ENCODE measurements at places on chromosomes 12 and 14. TPM values are rescaled to one million over a fixed set of nuclear protein-coding genes. Genes with fewer than 3 reads are reported as not detected.

DNA sequence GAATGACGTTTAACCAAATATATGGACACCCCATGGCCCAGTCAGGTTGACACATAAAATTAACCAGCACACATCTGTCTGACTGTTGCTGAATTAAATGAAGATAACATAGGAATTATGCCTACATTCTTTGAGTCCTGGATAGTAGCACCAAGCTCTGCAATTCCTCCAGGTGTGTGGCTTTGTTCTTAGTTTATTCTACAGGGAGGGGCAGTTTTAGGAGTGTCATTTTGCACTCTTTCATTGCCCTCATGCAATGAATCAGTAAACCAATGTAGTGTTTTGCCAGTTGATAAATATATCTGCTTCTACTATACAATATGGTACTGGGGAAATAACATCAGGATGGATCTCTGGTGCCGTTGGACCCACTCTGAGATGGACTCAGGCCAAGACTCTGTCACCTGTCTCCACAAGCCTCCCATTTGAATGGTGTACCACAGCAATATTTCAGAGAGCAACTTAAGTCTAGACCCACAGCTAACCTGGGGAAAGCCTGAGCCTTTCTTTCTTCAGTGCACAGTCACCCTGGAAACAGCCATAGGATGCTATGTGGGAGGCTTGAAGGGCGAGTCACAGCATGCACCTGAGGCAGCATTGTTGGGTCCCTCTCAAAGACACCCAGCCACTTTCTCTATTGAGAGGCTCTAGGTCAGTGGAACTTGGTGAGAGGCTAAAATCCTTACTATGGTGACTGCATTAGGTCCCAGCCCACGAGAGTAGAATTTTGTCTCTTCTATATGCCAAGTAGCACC lies 73.2 kb downstream of the ANO4 start:
- H3K4me1 ChIP-seq: no peaks in the 10 kb centered on the region
- H3K36me3 ChIP-seq: no peaks in the 10 kb centered on the region
- H3K27ac ChIP-seq: no peak overlapping the region
- no peak for DNase-seq
- no peak overlapping the region for H3K4me3 ChIP-seq

- no peaks in the 10 kb centered on the region for H3K4me1 ChIP-seq
- peak; percentile 45 for DNase-seq
- peaks cover 62% of the 10 kb centered on the region for H3K27me3 ChIP-seq
- no peaks in the 10 kb centered on the region for H3K36me3 ChIP-seq
Observed at GRCh38 chr14:36504771-36505175, 15.3 kb downstream of the NKX2-1 start.

- H3K4me1 ChIP-seq: no peaks in the 10 kb centered on the region
- no peak overlapping the region for H3K4me3 ChIP-seq
- H3K27me3 ChIP-seq: no peaks in the 10 kb centered on the region
- H3K36me3 ChIP-seq: no peaks in the 10 kb centered on the region
- H3K27ac ChIP-seq: no peak overlapping the region
Observed at GRCh38 chr12:107493135-107493494, 192.5 kb upstream of the PWP1 start.

DNA sequence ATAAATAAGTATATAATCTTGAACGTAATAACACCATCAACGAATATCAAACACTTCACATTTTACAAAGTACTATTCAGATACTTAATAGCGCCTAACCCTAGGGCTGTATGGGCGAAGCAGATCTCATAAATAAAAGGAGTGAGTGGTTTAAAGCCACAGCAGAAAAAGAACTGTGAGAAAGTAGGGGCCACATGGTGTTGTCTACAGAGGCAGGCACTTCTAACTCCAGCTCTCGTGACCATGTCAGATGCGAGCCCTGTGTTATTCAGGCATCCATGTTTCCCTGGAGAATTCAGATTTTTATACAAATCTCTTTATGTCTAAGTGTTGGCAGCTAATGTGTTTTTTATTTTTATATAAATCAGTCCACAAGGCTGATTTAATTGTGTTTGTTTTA lies 212.2 kb downstream of the FBXL14 start:
- DNase-seq: no peak
- no peak overlapping the region for H3K27ac ChIP-seq
- no peak overlapping the region for H3K4me3 ChIP-seq
- H3K36me3 ChIP-seq: no peaks in the 10 kb centered on the region
- H3K27me3 ChIP-seq: no peaks in the 10 kb centered on the region

GRCh38 chr12:59388694-59389093 lies 207.1 kb upstream of the SLC16A7 start:
- H3K4me1 ChIP-seq: no peaks in the 10 kb centered on the region
- H3K4me3 ChIP-seq: no peak overlapping the region
- H3K27ac ChIP-seq: no peak overlapping the region
- H3K27me3 ChIP-seq: no peaks in the 10 kb centered on the region

GRCh38 chr12:40643976-40644375 lies 48.3 kb upstream of the CNTN1 start:
- H3K4me3 ChIP-seq: no peak overlapping the region
- DNase-seq: no peak
- no peaks in the 10 kb centered on the region for H3K4me1 ChIP-seq
- H3K27ac ChIP-seq: no peak overlapping the region

DNA sequence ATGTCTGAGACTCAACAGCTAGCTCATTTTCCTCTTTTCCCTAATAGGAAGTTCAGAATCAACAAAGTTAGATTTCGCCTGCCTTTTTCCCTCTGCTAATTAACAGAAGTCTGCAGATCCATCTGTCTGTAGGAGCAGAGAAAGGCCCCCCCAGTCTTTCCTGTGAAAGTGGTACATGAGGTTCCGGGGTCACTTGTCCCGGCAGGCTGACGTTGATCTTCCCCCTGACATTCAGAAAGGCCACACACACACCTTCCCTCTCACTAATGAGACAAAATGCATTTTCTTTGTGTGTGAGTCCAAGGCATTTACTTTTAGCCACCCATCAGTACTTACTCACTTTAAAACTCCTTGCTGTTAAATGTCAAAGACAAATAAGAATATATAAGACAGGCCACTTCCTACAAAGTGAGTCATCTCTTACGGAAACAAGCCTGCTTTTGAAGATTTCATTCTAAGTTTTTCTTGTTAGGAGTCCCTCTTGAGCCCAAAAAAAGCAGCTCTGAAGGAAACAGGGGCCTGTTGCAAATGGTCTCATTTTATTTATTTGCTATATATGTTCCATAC lies 138.7 kb downstream of the TTC7B start:
- H3K4me3 ChIP-seq: no peak overlapping the region
- H3K27me3 ChIP-seq: no peaks in the 10 kb centered on the region
- H3K36me3 ChIP-seq: peaks cover 2% of the 10 kb centered on the region
- DNase-seq: no peak

DNA sequence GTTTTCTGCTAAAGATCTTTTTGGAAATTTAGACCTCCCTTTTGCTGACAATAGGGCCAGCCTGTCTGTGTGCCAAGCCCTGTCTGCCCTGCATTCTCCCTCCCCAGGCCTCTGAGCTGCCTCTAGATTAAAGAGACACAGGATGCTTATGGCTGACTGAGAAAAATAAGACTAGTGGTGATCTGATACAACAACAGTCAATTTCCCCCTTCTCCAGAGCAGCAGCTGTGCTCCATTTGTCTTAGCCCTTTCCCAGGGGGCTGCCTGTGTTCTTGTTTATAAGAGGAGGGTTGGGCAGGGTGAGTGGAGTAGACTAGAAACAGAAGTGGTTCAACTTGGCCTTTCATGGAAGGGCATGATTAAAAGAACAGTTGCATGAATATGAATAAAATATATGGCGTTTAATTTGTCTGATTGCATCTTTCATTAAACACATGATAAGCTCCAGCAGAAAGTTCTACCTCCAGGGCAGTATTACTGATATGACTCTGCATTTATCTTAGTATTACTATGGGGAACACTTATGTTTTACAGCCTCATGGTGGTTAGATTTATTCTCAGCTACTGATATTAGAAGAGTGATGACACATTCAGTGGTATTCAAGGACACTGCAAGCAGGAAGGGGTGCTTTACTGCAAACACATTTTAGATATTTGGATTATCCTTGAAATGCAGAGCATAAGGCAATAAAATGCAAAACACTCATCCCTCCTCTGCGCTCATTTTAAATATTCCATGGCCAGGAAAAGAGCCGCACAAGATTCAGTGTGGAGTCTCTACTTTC lies 150.2 kb upstream of the CLEC14A start:
- H3K4me3 ChIP-seq: no peak overlapping the region
- H3K27me3 ChIP-seq: no peaks in the 10 kb centered on the region
- H3K27ac ChIP-seq: no peak overlapping the region
- H3K36me3 ChIP-seq: no peaks in the 10 kb centered on the region
- DNase-seq: peak; percentile 72

- H3K36me3 ChIP-seq: peaks cover 40% of the 10 kb centered on the region
- H3K4me1 ChIP-seq: no peaks in the 10 kb centered on the region
- DNase-seq: no peak
Observed at GRCh38 chr12:45415393-45415817, 199.5 kb downstream of the ANO6 start.

DNA sequence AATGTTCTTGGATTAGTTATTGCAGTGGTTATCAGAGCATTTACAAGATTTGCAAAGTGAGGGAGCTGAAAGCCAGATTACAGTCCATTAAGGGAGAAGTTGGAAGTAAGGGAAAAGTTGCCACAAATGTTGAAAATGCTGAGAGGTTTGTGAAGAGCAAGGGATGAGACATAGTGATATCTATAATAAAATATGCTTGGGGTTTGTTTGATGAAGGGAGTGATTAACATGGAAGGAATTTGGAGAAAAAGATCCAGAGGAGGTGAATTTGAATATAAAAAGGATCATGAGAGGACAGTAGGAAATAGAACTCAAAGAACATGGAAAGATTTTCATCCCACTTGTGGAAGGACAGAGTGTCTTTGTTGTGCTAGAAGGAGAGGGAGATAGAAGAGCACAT lies 19.3 kb upstream of the CCER1 start:
- H3K36me3 ChIP-seq: no peaks in the 10 kb centered on the region
- no peak overlapping the region for H3K4me3 ChIP-seq
- DNase-seq: no peak
- no peak overlapping the region for H3K27ac ChIP-seq
- H3K27me3 ChIP-seq: no peaks in the 10 kb centered on the region
- no peaks in the 10 kb centered on the region for H3K4me1 ChIP-seq

- no peak for DNase-seq
- no peaks in the 10 kb centered on the region for H3K36me3 ChIP-seq
- no peak overlapping the region for H3K27ac ChIP-seq
- no peaks in the 10 kb centered on the region for H3K4me1 ChIP-seq
- no peak overlapping the region for H3K4me3 ChIP-seq
- no peaks in the 10 kb centered on the region for H3K27me3 ChIP-seq
Observed at GRCh38 chr12:77979597-77980250, 149.0 kb downstream of the NAV3 start.

DNA sequence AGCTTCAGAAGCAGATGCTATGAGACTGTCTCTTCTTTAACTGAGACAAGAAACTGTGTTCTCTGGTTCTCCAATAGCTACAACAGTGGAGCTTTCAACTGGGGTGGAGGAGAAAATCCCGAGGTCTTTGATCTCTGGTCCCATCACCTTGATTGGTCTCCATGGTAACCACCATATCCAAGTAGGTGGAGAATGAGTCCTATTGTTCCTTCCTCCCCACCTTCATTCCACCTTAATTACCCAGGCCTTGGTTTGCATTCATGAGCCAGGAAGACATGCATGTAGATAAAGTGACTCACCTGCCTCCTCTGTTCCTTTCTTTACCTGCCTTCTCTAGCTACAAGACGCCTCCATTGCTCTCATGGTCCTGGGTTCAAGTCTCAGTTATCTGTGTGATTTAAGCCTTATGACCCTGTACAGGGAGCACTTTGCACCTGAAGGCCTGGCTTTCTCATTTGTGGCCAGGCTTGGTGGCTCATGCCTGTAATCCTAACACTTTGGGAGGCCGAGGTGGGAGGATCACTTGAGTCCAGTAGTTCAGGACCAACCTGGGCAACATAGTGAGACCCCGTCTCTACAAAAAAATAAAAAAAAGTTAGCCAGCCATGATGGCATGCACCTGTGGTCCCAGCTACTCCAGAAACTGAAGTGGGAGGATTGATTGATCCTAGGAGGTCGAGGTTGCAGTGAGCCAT lies 157.7 kb upstream of the TBX3 start:
- DNase-seq: no peak
- no peaks in the 10 kb centered on the region for H3K36me3 ChIP-seq
- H3K27ac ChIP-seq: no peak overlapping the region
- no peaks in the 10 kb centered on the region for H3K27me3 ChIP-seq

DNA sequence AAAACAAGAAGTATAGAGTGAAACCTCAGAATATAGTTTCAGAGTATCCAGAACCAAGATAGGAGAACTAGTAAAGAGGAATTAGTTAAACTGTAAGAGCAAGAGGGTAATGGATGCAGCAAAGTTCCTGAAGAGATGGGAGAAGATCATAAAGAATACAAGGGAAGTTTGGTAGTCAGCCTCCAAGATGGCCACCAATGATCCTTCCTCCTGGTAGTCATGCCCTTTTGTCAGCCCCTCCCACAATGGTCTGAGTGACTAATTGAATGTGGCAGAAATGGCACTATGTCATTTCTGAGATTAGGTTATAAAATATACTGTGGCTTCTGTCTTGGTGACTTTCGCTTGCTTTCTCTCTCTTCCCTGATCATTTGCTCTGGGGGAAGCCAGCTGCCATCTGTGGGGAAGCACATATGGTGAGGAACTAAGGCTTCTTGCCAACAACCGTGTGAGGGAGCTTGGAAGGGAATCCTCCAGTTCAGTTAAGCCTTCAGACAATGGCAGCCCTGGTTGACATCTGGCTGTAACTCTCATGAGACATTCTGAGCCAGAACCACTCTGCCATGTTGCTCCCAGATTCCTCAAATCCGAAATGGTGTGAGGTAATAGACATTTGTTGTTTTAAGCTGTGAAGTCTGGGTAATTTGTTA lies 55.3 kb upstream of the AMN1 start:
- H3K27ac ChIP-seq: no peak overlapping the region
- no peaks in the 10 kb centered on the region for H3K27me3 ChIP-seq
- DNase-seq: no peak
- H3K4me3 ChIP-seq: no peak overlapping the region
- no peaks in the 10 kb centered on the region for H3K36me3 ChIP-seq
- no peaks in the 10 kb centered on the region for H3K4me1 ChIP-seq

DNA sequence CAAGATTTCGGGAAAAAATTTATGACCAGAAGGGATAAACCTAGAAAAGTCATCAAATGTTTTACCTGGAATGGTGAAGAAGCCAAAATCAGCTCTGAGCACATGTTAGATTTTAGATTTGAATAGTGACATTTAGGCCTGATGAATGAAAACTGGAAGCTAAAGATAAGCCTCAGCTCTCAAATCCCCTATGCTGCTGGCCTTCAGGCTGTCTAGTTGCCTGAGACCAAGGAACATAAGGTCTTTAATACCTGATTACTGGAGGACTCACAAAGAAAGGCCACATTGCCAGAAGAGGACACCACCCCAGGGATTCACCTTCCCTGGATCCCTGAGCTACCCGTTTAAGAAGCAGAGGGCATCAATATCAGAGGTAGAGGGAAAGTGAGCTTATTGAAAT lies 56.6 kb downstream of the BCL2L14 start:
- H3K4me1 ChIP-seq: no peaks in the 10 kb centered on the region
- H3K27ac ChIP-seq: no peak overlapping the region
- no peak overlapping the region for H3K4me3 ChIP-seq

Gene PDE3A
- total RNA-seq: 18.3 TPM

Gene DCN
- 317 TPM for total RNA-seq

Gene LHX5
- not detected for total RNA-seq

Data from kidney (tissue), 22 donors.